ENCODE measurements at places on chromosomes 11 and 22.

DNA sequence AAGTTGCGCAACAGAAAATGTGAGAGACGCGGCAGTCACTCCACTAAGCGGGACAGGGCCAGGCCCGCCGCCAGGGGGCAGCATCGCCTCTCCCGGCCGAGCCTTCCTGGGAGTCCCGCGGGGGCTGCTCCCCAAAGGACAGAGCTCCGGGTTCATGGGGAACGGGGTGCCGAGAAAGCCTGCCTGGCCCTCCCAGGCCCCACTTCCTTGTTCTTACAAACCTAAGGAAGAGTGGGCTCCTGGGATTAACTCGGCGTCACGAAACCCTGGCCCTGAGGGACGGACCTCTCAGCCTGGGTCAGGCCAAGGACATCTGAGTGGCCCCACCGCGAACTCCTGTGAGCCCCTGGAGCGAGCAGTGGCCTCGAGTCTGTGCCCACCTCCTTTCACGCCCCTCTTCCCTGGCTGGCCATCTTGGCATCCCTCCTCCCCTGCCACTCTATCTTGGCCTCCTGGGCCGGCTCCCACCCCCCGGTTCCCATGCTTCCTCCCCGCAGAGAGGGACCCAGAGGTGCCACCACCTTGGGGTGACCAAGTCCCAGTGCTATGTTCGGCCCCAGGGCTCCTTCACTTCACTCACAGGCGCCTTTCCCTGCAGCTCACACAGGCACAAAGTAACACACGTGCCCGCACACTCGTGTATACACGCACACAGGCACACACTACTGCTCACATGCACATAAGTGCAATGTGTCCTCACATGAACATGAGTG is 99.9 kb upstream of the FGF3 start:
- no peak for DNase-seq

- DNase-seq = no peak
Measured at GRCh38 chr11:123384116-123384515, 46.0 kb upstream of the GRAMD1B start.

DNA sequence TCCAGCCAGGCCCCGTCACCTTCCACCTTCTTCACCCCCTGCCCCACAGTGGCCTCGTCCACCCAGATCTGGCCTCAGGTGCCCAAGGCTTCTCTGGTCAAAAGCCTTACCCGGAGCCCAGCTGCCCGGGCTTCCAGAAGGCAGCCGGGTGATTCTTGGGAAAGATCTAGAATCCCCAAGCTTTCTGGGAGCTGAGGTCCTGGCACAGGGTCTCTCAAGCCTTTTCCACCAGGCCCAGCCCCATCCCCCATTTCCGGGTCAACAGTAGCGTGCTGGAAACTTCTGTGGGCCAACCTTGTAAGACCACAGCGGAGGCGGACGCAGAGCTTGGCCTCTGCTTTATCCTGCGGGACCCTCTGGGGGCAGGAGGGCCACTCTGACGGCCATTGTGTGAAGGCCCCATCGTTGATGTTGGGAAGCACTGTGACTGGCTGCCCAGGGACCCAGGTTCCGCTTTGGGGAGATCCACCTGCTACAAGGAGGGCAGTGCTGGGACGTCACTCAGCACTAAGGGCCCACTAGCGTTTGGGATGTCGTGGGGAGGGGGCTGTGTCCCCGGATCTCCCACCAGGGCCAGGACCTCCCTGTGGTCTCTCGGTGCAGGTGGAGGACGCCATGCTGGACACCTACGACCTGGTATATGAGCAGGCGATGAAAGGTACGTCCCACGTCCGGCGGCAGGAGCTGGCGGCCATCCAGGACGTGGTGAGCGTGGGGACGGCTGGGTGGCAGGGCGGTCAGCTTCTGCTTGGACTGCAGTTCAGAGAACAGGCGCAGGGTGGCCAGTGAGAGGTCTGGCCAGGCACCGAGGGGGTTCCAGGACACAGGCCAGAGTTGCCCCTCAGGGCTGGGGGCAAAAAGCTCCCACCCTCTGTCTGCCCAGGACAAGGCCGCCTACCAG is 11.5 kb downstream of the TSPAN32 start:
- no peak for DNase-seq

DNA sequence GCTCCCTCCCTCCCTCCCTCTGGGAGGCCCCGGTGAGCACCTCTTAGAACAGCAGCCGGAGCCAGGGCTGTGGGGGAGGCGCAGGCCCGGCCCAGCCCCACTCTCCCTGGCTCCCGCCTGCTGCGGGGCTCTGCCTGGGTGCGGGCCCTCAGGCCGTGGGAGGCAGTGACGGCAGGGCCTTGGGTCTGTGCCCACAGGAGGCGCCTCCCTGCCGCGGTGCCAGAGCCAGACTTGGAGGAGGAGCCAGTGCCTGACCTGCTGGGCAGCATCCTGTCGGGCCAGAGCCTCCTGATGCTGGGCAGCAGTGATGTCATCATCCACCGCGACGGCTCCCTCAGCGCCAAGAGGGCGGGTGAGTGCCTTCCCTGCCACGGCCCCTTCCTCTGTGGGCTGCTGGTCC is 9.5 kb downstream of the IRF7 start:
- DNase-seq = no peak

- DNase-seq = no peak
Measured at GRCh38 chr11:14644226-14645014, 816 bp downstream of the PDE3B start.

DNA sequence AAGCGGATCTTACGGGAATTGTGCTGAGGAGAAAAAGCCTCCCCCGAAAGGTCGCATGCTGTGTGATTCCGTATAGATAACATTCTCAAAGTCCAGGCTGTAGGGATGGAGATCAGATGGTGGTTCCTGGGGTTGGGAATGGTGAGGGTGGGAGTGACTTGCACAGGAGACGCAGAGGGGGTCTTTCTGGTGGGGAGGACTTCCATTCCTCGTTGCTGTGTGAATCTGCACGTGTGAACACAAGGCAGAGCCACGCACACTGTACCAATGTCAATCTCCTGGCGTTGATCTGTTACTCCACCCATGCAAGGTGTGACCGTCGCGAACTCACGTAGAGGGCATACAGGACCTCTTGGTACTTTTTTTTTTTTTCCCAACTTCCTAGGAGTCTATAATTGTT is 59.0 kb upstream of the KCNQ1OT1 start:
- DNase-seq = no peak

DNA sequence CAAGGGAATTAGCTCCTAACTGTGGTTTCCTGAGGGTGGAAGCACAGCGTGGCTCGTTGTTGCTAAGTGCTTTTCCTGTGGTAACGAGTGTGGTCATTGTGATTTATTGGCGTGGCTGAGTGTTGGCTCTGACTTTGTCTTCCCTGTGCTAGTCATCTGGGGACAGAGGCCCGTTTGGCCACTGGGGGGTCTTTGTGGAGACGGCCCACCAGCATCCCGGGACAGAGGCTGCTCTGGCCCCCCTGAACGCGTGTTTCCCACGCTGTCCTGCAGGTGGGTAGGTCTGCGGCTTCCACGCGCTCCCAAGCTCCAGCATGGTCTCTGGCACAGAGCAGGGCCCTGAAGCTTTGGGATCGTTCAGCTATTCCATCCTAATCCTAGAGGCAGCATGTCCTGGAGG is 1040.0 kb downstream of the TBC1D22A start:
- DNase-seq = no peak

DNA sequence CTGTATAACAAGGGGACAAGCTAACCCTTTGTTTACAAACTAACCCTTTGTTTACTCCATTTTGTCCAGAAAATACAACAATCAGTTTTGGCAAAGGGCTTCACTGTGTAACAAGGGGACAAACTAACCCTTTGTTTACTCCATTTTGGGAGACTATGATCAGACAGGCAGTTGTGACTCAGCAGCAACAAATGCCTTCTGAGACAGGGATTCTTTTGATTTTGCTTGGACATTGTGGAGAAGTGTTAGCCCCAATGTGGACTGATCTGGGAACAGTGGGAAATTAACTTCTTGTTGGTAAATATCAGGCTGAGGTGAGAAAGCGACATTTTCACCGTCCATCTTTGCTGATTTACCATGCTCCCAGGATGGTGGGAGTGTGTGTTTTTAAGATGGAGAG is 983 bp downstream of the EHF start:
- DNase-seq = no peak

GRCh38 chr11:65560555-65561418 is 2.6 kb upstream of the LTBP3 start:
- DNase-seq = no peak

DNA sequence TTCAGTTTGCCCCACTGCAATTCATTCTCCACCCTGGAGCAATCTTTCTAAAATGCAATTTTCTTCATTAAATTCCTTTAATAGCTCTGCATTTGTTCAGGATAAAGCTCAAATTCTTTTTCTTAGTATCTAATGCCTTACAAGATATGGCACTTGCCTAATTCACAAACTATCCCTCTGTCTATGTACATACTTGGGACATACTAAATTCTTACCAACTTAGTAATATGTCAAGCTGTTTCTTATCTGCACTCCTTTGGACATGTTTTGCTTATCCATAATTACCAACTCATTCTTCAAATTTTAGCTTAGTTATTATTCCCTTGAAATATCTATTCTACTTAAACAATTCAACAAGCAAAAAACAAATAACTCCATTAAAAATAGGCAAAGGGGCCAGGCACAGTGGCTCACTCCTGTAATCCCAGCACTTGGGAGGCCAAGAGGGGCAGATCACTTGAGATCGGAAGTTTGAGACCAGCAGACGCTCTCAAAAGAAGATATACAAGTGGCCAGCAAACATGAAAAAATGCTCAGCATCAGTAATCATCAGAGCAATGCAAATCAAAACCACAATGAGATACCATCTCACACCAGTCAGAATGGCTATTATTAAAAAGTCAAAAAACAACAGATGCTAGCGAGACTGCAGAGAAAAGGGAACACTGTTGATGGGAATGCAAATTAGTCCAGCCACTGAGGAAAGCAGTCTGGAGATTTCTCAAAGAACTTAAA is 96.9 kb downstream of the FAM76B start:
- no peak for DNase-seq
